ENCODE measurements at places on chromosomes 1 and 21.

DNA sequence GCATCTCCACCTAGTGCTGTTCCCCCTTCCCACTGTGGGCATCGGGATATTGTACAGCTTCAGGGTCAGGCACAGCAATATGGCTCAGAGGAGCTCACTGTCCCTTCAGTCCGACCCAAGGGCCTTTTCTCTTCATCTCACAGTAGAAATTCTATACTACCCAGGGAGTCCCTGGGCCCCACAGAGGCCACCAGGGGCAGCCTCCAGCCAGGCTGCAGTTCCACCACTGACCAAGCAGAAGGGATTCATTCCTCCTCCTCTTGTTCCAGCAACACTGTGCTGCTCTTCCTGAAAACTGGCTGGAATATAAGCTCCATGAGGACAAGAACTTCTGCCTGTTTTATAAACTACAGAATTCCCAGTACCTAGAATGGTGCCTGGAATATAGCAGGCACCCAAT, 70.5 kb downstream of the CD34 start:
- no peak for DNase-seq

- DNase-seq = no peak
Measured at GRCh38 chr1:212600980-212601379, 7.6 kb upstream of the ATF3 start.

- DNase-seq = no peak
Measured at GRCh38 chr21:36587388-36587787, 107.5 kb upstream of the CLDN14 start.

- DNase-seq = no peak
Measured at GRCh38 chr1:92980732-92981647, 19.7 kb upstream of the DIPK1A start.

DNA sequence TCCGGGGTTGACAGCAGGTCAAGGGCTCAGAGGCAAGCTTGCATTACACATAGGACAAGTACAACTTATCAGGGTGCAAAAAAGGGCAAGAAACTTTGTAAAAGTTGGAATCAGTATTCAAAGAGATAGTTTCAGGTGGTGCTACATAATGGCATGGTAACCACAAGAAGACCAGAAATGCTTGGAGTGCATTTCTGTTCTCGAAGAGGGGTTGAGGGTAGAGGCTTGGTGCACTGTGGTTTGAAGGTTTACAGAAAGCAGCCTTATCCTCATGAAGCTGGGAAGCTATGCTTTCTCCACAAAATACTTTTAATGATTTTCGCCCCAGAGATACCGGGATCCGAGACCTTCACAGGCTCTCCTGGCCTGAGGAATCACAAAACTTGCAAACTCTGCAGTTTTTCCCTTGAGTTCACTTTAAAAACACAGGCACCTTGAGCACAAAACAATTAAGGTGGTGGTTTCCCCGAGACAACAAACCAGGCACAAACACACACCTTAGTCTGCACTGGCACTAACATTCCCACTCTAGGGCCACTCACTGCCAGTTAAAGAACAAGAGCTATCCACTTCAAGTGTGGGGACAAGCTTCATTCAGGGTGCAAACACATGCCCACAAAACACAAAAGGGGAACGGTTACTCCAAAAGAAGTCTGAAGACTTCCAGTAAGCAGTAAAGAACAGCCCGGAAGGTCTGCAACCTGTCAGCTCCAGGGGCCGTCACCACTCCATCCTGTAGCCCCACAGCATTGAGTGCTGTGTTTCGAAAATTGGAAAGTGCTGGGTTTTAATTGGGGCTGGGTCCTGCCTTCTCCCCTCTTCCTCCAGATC, 29.8 kb upstream of the NFIA start:
- no peak for DNase-seq

GRCh38 chr1:241677201-241677600, 25.1 kb downstream of the WDR64 start:
- DNase-seq = no peak
